Forelimb muscle (tissue), 1 donor: ENCODE measurements at places on chromosomes 5 and 9. TPM values are rescaled to one million over a fixed set of nuclear protein-coding genes. Genes with fewer than 3 reads are reported as not detected.

GRCh38 chr5:886036-886435 is 6.6 kb downstream of the BRD9 start:
- no peak for DNase-seq

DNA sequence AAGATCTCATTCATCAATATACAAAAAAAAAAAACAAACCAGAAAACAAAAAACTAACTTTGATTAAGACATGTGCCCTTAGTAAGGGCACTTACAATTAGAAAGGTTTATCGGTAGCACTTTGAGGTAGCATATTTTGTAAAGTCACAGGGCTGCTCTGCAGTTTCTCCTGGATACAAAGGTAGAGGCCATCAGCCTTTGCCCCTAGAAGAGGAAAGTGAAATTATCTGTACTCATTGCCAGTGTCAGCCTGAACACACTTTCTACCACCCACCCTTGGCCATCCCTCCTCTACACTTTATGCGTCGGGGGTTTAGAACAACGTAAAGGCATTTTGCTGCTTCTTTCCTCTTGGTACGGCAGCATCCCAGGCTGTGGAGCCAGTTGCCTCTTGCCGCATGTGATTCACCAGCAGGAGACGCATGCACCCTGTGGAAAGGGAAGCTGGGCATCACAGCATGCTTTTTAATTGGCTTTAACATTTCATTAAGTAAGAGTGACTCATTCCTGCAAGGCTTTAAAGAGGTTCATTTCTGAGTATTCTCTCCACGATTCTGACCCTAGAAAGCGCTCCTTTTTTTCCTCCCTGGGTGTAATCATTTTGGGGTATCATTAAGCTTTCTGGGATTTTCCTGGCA is 84.6 kb downstream of the CEMIP2 start:
- no peak for DNase-seq

KIF12 gene
- 0.13 TPM for polyA plus RNA-seq

DNA sequence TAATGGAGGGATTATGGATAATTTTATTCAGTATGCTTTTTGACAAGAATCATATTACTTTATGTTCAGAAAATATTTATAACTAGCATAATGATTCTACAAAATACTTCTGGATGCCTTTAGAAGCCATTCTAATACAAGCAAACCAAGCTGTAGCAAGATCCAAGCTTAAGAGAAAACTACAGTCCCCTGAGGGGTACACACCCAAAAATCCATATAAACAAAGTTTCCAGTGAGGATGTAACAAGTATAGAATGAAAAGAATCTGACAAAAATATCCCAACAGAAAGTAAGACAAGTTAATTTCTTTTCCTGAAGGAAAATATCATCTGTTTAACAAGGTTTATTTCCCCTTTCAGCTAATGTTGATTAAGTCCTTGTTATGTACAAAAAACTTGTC is 53.9 kb downstream of the MLLT3 start:
- DNase-seq: no peak

DRD1 gene
- polyA plus RNA-seq: not detected

PCDHGA2 gene
- 2.1 TPM for polyA plus RNA-seq

DNA sequence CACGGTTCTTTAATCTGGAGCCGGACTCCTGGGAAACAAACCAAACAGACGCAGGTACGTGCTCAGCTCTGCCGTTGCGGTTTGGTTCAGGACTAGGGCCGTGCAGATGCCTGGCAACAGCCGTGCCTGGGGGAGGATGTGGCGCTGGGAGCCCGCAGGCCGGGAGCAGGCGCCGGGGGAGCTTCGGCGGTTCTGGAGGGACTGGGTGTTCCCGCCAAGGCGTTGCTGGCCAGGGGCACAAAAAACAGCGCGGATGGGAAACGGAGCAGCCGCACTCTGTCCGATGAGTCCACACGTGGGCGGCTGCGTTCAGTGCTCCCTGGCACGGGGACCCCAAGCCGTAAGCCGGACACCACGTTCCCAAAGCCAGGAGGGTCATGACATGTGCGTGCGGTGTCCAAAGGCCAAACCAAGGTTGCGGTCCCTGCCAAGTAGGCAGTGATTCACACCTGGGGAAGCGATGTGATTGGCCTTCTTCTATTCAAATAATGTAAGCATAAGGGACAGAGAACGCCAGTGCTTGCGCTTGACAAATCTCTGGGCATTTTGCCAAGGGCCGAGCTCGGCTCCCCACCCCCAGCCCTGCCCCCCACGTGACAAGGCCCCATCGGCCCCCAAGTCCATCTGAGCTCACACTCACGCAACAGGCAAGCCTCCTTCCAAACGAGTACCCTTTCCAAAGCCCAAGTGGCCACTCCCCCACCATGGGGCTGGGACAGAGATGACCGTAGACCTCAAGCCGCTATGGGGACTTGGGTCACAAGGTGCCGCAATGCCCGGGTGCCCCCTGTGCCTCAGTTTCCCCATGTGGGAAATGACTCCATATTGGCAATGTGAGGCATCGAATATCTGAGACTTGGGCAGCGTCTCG is 49.7 kb upstream of the NKD2 start:
- no peak for DNase-seq

DNA sequence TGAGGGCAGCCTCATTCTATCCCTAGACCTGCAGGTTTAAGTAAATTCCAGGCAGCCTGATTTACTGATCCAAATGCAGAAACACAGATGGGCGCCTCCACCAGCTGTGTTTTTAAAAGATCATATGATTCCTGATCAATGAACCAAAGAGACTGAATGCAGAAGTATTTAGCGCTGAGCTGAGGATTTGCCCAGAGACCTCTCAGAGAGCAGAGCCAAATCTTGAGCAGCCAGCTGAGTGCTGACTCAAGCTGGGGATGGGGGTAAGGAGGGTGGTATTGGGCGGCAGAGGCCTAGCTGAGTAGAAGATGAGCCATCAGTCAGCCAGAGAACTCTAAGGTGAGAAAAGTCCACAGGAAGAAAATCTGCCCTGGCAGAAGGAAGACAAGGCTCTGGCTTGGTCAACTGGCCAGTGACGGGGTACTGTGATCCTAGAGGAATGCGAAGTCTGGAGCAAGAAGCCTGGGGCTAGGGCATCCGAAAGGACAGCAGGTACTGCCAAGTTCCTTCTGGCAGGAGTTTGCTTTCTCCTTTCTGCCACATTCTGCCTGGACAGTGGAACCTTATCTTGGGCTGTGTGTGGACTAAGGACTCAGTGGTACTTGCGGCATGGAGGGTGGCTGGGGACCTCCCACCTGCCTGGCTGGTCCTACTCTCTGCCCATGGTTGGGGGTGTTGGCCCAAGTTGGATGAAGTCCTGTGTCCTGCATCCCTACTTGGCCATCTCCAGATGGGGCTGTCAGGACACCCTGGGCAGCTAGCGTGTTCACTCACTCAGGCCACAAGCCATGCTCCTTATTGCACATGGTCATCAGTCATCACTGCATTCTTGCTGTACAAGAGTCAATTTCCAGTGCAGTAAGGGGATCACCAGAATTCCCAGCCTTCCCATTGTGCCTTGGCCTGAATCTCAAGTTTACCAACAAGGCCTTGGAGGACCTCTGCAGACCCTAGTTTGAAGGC is 34.5 kb upstream of the CDKN2AIPNL start:
- DNase-seq: no peak

NPDC1 gene
- polyA plus RNA-seq: 40.9 TPM

ZBTB34 gene
- polyA plus RNA-seq: 10.1 TPM

DNA sequence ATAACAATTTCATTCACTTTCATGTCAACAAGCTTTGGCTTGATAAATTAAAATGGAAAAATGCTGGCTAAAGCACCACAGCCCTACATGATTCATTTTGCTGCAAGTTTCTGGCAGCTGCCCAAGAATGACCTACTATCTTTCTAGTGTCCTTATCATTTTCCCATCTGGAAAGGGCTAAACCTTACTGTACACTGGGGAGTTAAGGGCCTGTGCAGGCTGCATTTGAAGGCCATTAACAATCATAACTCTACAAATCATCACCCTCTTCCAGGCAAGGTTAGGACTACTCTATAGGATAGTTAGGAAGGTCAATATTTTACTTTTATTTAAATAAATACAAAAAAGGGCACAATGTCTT is 579.7 kb upstream of the ZNF608 start:
- no peak for DNase-seq

- DNase-seq: no peak
Measured at GRCh38 chr5:127957183-127957582, 126.4 kb upstream of the SLC12A2 start.

- no peak for DNase-seq
Measured at GRCh38 chr9:123749580-123750202, 180.2 kb downstream of the DENND1A start.

DNA sequence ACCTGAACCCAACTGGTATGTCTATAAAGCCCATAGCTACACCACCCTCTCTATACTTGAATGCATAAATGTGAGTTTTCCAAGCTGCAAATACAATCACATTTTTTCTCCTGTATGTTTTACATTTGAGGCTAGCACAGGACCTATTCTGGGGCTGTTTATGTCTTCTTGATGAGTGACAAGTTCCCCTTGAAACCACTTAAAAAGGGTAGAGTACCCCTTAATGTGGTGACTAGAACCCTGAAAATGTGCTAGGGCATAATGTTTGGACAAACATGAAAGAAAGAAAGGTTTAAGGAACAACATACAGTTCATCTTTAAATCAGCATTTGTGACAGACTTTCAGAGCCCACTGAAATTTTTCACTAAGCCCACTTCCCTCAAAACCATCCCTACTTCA is 25.2 kb upstream of the GLIS3 start:
- no peak for DNase-seq

- no peak for DNase-seq
Measured at GRCh38 chr9:133973111-133973790, 18.9 kb downstream of the VAV2 start.

- DNase-seq: no peak
Measured at GRCh38 chr9:127525401-127526188, 74.3 kb downstream of the LRSAM1 start.

GRCh38 chr5:172437445-172438318 is 16.6 kb downstream of the SH3PXD2B start:
- DNase-seq: no peak

PFN3 gene
- not detected for polyA plus RNA-seq

DNA sequence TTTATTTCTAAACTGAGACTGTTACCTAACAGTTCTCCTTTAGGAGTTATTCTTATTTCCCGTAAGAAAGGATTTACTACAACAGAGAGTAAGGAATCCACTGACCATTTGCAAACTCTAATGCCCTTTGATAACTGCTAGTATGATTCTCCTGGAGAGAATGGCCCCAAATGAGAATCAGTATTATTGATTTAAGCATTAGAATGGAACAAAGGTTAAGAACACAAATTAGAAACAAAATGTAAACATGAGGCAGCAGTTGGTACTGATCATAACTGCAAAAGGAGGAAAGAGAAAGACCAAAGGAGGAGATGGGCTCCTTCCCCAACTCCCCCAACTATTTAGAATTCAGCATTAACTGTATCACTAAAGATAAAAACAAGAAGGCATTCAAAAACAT is 30.7 kb downstream of the PSIP1 start:
- no peak for DNase-seq

GRCh38 chr5:149240354-149240998 is 31.2 kb upstream of the AFAP1L1 start:
- no peak for DNase-seq
